Bone marrow (tissue), 2 donors: ENCODE measurements at places on chromosomes 6 and 20.

DNA sequence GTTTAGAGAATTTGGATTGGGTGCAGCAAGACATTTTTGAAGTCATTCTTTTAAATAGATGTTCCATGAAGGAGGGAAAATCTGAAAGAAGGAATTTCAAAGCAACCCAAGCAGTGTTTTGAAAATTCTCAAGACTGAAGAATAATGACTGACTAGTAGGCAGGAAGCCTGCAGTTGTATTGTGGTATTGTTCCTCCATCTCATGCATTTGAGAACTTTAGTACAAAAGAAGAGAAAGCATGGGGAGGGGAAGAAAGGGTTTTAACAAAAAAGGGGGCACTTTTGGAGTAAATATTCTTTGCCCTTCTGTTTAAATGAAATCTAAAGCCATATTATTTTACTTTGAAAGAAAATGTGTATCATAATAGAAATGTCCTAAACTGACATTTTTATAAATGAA lies 6.6 kb downstream of the NCOA3 start:
- no peak for DNase-seq

GRCh38 chr6:166683477-166683876 lies 56.4 kb upstream of the RPS6KA2 start:
- DNase-seq, result no peak

GRCh38 chr20:62805155-62805710 lies 598 bp downstream of the OGFR start:
- no peak for DNase-seq

DNA sequence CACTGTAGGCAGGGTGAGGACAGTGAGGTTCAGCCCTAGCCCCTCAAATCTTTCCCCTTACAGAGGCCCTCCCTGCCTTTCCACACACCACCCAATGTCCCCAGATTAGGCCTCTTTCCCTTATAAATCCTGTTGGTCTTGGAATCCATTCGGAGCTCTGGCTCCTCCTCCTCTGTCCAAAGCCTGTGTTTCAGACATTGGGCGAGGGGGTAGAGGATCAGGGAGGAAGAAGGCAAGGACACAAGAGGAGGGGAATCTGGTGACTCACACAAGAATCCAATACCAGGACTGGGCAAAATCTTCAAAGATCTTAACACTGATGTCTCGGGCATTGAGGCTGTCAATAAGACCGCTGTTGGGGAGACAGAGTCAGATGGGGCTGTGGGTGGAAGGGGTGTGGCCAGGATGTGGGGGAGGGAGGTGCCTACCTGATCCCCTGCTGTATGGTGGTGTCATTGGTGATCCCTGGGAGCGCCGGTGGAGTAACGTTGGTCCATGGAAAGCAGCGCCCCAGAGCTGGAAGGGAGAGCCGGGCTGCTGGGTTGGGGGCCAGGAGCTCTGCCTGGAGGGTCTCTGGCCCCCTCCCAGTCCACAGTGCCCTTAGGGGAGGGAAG lies 7.6 kb downstream of the SLC44A4 start:
- no peak for DNase-seq

GRCh38 chr6:8194490-8194889 lies 92.1 kb upstream of the EEF1E1 start:
- DNase-seq, result no peak

DNA sequence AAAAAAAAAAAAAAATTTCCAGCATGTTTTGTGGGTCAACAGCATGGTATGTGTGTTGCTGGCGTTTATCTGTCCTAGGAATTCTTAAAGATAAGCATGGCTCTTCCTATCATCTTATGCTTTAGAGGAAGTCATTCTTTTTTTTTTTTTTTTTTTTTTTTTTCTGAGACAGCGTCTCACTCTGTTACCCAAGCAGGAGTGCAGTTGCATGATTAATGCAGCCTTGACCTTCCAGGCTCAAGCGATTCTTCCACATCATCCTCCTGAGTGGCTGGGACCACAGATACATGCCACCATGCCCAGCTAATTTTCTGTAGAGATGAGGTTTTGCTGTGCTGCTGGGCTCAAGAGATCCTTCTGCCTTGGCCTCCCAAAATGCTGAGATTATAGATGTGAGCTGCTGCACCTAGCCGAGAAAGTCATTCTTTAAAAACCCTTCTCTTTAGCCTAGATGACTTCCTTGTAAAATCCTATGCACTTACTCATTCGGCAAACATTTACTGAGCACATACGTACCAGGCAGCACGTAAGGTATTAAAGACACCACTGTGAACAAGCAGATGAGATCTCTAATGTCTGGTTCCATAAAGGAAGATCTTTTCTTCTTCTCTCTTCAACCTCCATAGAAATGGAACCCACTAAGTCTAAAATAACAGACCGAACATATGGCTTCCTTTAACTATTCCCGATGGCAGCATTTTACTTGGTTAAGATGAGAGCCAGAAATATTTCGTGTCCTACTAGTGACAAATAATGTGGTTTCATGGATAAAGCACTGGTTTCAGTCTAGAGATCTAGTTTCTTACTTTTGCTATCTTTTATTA lies 122.4 kb downstream of the RIN2 start:
- DNase-seq, result no peak

DNA sequence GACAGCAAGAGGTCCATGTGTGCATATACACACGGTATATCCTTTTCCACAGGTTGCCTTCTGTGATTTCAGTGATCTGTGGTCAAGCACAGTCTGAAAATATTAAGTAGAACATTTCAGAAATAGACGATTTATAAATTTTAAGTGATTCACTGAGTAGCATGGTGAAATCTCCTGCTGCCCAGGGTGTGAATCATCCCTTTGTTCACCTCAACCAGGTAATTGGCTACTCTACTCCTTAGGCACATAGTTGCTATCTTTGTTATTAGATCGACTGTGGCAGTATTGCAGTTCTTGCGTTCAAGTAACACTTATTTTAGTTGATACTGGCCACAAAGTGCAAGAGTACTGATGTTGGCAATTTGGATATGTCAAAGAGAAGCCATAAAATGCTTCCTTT lies 1421.7 kb downstream of the GRIK2 start:
- no peak for DNase-seq

GRCh38 chr6:39086294-39086693 lies 28.7 kb downstream of the SAYSD1 start:
- no peak for DNase-seq

- peak; percentile 55 for DNase-seq
Measured at GRCh38 chr20:58309591-58310290, at the start of gene RAB22A. TSS of gene RAB22A (plus strand) at chr20:58309715. CDS start at chr20:58309977, 262 bp downstream.

- no peak for DNase-seq
Measured at GRCh38 chr6:143406673-143407072, 43.8 kb downstream of the ADAT2 start.

DNA sequence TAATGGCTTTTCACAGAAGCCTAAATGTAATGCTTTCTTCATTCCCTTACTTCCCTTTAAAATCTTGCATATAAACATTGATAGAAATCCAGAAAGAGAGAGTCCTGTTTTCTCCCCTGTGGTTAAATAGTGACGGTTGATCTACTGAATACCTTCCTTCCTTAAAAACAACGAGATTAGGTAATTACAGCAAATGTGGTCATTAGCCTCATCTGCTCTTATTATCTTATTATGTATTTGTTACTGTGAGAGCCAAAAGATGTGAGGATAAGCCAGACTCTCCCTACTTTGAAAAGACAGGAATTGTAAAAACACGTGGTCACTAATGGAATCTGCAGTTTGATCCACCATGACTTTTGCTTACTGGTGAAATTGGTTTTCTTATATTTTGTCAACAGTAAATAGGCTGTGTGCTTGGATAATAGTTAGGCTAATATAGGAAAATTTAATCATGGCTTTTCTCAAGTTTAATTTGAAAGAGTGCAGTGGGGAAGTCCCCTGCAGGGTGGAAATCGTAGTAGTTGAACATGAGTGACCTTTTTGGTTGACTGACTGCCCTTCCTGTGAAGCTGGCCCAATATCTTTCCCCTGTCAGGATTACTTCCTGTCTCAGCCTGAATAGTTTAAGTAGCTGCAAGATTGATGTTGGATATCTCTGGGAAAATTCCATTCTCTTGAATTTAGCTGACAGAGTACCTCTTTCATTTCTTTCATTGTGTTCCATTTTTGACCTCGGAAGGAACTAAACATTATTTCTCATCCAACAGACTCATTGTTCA lies 62.8 kb downstream of the JARID2 start:
- DNase-seq, result no peak

- DNase-seq, result peak; percentile 65
Measured at GRCh38 chr6:13813621-13814175, 659 bp downstream of the MCUR1 start.

- no peak for DNase-seq
Measured at GRCh38 chr6:143233554-143234285, 173.0 kb downstream of the AIG1 start.

DNA sequence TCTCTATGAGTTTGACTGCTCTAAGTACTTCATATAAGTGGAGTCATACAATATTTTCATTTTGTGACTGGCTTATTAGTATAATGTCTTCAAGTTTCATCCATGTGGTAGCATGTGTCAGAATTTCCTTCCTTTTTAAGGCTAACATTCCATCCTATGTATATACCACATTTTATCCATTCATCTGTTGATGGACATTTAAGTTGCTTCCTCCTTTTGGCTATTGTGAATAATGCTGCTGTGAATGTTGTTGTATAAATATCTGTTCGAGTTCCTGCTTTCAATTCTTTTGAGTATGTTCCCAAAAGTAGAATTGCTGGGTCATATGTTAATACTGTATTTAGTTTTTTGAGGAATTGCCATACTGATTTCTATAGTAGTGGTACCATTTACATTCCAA lies 79.5 kb downstream of the PTPRA start:
- DNase-seq, result peak; percentile 70

- DNase-seq, result peak; percentile 55
Measured at GRCh38 chr6:16236631-16237199, 1.7 kb upstream of the GMPR start.

DNA sequence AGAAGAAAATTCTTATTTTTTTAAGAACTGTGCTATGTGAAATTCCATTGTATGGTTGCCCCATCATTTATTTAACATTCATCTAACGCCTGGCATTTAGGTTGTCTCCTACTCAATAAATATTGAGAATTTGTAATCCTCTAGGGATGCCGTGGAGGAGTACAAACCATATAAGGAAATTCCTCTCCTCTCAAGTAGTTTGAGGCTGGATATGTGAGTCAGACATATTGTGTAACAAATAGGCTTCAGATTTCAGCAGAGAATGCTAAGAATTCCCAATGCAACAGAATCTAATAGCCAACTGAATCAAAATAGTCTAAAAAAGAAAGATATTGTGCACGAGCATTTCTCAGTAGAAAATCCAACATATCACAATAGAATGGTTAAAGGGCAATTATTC lies 174.7 kb downstream of the OTOR start:
- DNase-seq, result no peak

DNA sequence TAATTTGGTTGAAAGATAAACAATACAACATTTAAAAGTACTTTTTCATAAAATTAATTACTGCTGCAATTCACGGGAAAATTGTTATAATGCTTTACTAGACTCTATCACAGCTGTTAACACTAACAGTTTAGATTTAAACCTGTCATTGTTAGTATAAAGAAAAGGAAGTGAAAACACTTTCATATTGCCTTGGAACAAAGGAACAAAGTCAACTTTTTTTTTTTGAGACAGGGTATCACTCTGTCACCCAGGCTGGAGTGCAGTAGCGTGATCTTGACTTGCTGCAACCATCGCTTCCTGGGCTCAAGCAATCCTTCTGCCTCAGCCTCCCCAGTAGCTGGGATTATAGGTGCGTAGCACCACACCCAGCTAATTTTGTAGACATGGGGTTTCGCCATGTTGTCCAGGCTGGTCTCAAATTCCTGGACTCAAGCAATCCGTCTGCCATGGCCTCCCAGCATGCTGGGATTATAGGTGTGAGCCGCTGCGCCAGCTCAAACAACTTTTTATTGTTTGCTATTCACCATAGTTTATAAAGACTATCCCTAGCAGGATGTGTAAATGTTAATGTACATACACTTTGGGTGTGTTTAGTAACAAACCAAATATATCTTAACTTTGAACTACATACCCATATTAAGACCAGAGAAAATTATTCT lies 22.1 kb downstream of the SLC35A1 start:
- DNase-seq, result no peak

GRCh38 chr6:31949926-31950548 lies 4.1 kb downstream of the CFB start:
- no peak for DNase-seq

GRCh38 chr20:8438748-8439147 lies 306.7 kb downstream of the PLCB1 start:
- DNase-seq, result no peak

DNA sequence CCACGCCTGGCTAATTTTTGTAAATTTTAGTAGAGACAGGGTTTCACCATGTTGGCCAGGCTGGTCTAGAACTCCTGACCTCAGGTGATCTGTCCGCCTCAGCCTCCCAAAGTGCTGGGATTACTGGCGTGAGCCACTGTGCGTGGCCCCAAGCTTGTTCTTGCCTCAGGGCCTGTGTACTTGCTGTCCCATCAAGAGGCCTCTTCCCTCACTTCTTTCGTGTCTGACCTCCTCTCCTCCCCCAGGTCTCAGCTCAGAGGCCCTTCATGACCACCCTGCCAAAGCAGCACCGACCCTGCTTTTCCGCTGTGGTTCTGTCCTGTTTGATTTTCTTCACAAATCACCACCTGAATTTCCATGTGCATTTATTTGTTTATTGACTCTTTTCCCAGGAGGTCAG lies 10.5 kb upstream of the UBE2V1 start:
- no peak for DNase-seq

- DNase-seq, result no peak
Measured at GRCh38 chr6:54516321-54516720, 208.1 kb downstream of the TINAG start.

- no peak for DNase-seq
Measured at GRCh38 chr6:90226257-90226656, 70.4 kb downstream of the BACH2 start.

- DNase-seq, result no peak
Measured at GRCh38 chr6:26544473-26544872, 6.3 kb downstream of the HMGN4 start.
